ENCODE measurements at places on chromosomes 3 and 15. TPM values are rescaled to one million over a fixed set of nuclear protein-coding genes. Genes with fewer than 3 reads are reported as not detected.

IL1RAP gene
- 3.2 TPM for polyA plus RNA-seq

SLC24A5 gene
- polyA plus RNA-seq: not detected

ARPIN gene
- 17.0 TPM for polyA plus RNA-seq

LNP1 gene
- polyA plus RNA-seq: 2.4 TPM

ADAMTS9 gene
- 11.8 TPM for polyA plus RNA-seq

RASGRP1 gene
- 0.13 TPM for polyA plus RNA-seq

RAB5A gene
- polyA plus RNA-seq: 65.8 TPM

LRRC34 gene
- polyA plus RNA-seq: 1.7 TPM

CGNL1 gene
- 24.0 TPM for polyA plus RNA-seq
